SW 1271 (cell line): ENCODE measurements at places on chromosomes 16 and 17.

- DNase-seq, result no peak
Measured at GRCh38 chr17:82124101-82124500, 26.1 kb upstream of the FASN start.

DNA sequence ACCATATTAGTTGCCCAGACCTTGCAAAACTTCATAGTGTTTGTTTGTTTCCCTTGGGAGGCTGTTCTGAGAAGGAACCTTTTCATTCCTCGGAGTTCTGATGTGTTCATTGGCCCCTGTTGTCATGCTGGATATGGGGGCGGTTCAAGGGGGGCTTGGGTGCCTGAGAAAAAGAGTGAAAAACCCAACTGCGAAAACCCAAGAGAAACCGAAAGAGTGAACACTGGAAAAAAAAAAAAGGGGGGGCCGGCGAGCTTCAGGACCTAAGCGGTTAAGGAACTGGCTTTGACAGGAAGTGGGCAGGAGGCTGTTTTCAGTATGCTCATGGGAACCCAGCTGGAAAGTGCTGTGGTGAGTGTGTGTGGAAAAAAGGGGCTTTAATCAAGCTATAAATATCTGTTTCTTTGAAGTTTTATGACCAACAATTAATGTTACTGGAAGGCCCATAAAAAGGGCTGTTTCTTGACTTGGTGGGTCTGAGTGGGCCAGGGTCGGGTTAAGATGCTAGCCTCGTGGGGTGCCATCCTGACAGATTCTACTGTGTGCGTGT, 510.7 kb downstream of the MAF start:
- DNase-seq, result no peak

- DNase-seq, result peak; percentile 85
Measured at GRCh38 chr16:30491744-30492308, 19.3 kb downstream of the ITGAL start.

GRCh38 chr17:21425736-21426135, 49.6 kb downstream of the KCNJ12 start:
- DNase-seq, result no peak

- DNase-seq, result no peak
Measured at GRCh38 chr17:33292201-33292980, 704 bp downstream of the ASIC2 start.

GRCh38 chr17:76697702-76698465, 12.9 kb downstream of the MXRA7 start:
- DNase-seq, result no peak

GRCh38 chr16:85303354-85303883, 191.1 kb upstream of the CIBAR2 start:
- no peak for DNase-seq

DNA sequence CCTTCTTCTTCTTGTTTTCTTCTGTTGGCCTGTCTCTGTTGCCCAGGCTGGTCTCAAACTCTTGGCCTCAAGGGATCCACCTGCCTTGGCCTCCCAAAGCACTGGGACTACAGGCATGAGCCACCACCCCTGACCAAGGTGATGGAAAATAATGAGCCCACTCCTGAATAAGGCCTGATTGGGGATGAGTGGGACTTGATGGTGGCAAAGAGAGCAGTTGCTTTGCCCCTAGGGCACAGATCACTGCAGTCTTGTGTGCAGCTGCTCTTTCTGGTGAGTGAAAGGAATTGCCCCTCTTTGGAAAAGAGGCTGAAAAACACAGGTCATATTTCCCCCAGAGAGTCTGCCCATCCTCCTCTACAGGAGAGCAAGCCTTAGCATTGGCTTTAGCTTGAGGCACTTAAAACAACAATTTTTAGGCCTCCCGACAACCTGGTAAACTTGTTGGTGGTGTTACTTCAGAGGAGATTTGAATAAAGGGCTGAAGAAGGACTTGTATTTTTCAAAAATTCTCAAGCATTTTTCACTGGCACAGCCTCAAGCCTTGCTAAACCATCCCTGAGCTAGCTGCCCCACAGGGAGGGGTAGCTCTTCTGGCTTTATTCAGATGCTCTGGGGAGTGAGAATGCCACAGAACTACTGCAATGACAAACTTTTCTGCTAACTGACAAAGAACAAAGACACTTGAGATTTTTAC, 6.1 kb upstream of the PDP2 start:
- DNase-seq, result peak; percentile 40

DNA sequence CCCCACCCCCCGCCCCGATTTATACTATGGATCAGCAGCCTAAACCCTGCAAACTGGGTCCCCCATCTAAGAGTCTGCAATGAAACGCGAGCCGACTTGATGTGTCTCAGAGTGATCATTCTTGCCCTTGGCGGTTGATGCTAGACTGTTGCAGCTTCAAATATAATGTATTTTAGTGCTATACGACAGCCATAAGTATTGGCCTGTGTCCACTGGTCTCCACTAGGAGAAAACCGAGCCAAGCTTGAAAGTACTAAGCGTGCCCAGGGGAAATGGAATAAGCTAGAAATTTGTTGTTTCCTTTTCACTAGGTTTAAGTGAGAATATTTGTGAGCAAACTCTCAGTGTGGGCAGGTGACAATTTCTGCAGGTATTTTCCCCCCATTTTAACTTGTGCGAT, 711.2 kb downstream of the MAF start:
- DNase-seq, result no peak

DNA sequence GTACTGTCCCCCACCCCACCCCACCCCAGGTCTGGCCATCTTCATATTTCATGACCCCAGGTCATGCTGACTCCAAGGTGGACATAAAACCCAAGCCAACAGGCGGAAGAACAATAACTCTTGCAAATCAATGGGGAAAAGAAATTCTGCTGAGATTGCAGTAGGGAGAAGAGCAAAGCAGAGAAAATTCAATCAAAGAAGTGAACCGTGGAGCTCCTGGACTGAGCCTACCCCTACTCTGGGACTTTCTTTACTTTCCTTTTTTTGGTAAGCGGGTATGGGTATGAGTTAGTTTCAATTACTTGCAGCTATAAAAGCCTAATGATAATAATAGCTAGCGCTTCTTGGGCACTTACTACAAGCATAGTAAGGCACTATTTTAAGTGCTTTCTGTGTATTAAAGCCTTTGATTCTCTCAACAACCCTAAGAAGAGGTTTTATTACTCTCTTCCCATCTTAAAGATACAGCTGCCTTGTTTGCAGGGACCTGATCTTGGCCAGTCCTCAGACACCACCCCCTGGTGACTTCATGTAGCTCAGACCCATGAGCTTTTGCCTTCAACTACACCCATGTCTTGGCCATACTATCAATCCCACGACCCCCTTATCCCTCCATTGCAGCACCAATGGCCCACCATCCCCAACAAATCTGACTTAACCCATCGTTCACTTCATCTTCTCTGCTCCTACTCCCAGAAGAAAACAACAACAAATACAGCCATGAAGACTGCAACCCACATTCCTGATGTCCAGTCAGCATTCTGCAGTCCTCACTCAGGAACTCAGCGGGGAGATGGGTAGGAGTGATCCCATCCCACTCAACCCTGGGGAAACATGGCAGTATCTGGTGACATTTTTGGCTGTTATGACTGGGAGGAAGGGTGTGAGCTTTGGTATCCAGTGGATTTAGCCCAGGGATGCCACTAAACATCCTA, 4.4 kb downstream of the GGA2 start:
- peak; percentile 11 for DNase-seq

- DNase-seq, result no peak
Measured at GRCh38 chr16:7866144-7866543, 533.5 kb downstream of the RBFOX1 start.

DNA sequence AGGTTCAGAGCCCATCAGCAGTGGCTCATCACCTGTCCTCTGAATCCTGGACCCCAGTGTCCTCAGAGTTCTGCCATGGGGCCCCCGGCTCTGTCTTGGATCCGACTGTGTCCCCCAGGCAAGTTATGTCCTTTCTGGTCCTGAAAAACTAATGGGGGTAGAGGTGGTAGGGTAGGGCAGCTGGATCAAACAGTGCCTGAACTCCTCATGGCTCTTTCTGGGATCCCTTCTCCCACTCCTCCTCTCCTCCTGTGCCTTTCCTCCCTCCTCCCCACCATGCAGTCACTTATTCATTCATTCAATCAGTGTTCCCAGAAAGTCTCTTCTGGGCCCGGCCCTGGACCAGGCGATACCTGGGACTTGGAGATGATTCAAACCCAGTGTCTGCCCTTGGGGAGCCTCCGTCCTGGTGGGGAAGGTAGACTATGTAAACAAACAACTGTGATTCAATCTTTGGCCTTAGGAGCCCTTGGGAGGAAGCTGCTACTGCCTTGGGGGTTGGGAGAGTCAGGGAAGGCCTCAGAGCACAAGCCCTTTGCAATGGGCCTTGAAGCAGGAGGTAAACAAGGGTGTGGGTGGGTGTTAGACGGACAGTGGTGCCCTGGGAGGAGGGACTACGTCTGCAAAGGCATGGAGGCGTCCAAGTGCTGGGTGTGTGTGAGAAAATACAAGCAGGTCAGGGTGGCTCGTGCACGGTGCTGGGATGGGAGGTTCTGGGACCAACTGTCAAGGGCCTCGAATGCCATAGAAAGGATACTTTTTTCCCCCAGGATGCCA, 6.4 kb upstream of the FAM83G start:
- DNase-seq, result no peak

GRCh38 chr17:80107231-80108021, 6.0 kb downstream of the GAA start:
- DNase-seq, result no peak

DNA sequence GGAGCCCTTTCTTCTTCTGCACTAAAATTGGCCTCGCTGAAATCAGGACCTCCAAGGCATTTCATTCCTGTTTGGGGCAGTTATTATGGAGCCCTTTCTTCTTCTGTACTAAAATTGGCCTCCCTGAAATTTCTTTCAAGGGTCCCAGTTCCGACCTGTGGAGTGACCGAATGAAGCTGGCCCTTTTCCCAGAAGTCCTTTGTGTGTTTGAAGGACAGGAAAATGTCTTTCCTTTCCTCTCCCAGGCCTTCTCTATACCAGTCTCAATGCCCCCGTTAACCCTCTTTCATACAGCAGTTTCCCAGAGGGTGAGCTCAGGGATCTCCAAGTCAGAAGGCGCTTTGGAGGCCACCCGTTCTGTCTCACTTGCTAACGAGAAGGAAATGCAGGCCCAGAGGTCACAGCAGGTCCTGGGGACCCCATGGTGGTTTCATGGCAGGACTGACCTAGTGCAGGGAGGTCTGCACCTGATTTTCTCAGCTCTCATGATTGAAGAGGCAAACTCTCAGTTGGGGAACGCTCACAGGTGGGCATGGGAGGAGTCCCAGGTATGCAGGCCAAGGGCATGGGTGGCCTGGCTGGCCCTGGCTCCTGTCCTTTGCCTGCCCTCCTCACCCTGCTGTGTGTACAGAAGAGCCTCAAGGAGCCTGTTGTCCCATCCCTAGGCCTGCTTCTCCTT, 37.1 kb upstream of the DOC2B start:
- no peak for DNase-seq

DNA sequence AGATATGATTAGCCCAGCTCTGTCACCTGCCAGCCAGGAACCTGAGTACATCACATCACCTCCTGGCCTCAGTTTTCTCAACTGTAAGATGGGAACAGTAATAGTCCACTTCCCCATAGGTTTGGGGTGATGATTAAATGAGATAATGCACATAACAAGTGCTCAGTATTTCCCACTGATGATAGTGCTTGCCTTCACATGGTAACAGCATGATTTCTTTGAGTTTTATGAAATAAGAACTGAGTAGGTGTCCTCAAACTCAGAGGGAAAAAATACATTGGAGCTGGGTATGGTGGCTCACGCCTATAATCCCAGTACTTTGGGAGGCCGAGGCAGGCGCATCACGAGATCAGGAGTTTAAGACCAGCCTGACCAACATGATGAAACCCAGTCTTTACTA, 30.1 kb upstream of the SNN start:
- no peak for DNase-seq

- DNase-seq, result no peak
Measured at GRCh38 chr17:82709024-82709675, 7.4 kb upstream of the FN3KRP start.

DNA sequence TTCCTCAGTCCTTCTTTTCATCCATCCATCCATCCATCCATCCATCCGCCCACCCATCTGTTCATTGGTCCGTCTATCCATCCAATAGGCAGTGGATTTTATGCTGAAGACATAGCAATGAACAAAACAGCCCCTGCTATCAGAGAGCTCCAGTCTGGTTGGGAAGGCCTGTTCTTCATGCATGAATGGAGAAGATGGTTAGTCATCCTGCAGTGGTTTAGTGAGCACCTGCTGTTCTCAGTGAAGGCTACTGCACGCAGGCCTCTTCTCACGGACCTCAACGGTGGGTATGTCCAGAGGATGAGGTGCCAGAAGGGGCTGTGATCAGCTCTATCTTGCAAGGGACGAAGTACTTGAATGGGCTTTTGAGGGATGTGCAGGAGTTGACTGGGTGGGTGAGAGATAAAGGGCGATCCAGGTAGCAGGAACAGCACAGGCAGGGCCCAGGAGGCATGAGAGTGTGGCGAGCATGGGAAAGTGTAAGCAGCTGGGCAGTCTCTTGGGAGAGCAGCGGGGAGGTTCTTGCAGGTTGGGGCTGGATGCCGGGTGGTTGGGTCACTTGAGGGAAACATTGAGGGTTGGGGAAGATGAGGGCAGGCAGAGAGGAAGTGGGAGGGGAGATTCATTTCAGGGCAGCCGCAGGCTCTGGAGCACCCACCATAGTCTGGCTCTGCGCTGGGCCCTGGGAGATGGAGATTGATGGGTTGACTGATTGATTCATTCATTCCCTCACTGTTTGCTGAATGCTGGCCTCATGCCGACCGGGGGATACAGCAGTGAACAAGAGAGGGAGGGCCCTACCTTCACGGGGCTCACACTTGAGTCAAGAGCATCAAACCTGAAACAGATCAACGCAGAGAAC, 115.0 kb upstream of the CIBAR2 start:
- DNase-seq, result no peak

DNA sequence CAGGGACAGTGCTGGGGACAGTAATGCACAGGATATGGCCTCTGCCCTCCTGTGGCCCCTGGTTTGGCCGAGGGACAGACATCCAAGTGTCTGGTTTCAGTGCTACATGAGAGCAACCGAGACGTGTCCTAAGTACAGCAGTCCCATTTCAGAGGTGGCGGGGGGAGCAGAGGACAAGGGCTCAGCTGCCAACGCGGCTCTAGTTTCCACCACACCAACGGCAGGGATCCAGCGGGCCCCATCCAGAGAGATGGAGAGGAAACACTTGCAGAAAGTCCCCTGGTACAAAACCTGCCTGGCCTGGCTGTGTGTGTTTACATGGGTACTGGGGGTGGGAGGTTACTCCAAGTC, 125.8 kb upstream of the SMURF2 start:
- no peak for DNase-seq

- DNase-seq, result no peak
Measured at GRCh38 chr17:4939546-4939795, 375 bp downstream of the SLC25A11 start.

GRCh38 chr16:47310792-47311211, 150.1 kb downstream of the ITFG1 start:
- DNase-seq, result no peak

- no peak for DNase-seq
Measured at GRCh38 chr16:56547120-56547948, 17.5 kb upstream of the MT4 start.

- DNase-seq, result no peak
Measured at GRCh38 chr17:74244548-74244947, 29.5 kb upstream of the DNAI2 start.

- no peak for DNase-seq
Measured at GRCh38 chr16:79130616-79131015, 469.9 kb downstream of the MAF start.

- no peak for DNase-seq
Measured at GRCh38 chr17:33595828-33596227, 302.7 kb upstream of the ASIC2 start.

- DNase-seq, result no peak
Measured at GRCh38 chr16:49602976-49603310, 229.3 kb downstream of the C16orf78 start.

- DNase-seq, result no peak
Measured at GRCh38 chr16:27111486-27111885, 44.8 kb downstream of the C16orf82 start.

- DNase-seq, result no peak
Measured at GRCh38 chr16:48153774-48154173, 2.0 kb downstream of the ABCC12 start.
